Activated CD4-positive, CD25-positive, alpha-beta regulatory T cell treated with anti-CD3 and anti-CD28 coated beads, Interleukin-2, amount 50 U/mL, for 16 hours (primary cell): ENCODE measurements at places on chromosomes 2 and 18.

DNA sequence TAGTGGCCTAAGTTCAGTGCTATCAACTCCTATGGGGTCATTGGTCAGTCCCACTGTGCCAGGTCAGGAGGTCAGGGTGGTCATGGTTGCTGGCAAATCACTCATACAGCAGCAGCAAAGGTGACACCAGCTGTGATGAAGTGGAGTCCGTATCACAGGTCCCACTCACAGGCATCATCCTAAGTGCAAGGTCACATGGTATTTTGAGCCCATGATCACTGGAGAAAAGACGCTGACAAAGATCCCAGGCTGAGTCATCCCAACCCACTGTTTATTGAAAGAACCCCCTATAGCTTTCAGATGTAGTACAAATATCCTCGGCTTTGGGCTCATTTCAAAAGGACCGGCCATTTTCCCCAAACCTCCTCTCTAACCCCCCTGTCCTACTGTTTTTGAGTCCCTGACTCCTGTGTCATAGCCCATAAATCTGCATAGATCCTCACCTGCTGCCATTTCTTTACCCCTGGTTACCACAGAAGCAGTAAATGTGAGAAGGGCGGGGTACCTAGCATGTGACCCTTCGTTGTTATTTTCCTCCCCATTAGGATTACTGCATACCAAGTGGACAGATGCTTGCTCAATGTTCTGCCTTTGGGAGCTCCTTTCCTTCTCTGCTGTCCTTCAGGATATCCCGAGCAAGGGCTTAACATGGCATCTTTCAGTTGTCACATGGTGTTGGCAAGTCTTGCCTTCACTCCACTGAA is 107.7 kb downstream of the COL6A3 start:
- DNase-seq = no peak

GRCh38 chr2:40454321-40454720 is 2.4 kb upstream of the SLC8A1 start:
- DNase-seq = no peak

DNA sequence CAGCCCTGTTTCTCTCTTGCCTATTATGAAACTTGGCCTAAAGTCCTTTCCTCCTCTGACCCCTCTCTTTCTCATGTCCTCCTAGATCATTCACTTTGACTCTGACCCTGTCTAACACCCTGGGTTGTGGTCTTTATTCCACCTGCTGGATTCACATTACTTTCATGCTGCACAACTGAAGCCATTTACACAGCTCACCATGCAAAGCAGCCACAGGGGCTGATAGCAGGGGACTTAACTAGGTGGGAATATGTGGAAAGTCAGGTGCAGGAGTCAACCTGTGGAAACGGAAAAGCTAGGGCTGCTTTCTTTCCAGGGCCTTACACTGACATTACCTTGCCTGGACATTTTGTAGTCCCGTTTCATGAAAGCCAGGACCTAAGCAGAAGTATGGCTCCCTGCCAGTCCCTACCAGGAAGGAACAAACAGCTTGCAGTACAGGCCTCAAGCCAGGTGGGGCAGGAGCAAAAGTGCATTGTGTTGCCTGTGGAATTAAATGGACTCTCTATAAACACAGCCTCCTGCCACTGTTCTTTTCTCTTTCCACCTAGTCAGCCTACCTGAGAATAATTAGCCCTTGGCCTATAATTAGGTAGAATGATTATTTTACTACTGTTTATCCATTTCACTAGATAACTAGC is 11.8 kb downstream of the MAPRE3 start:
- DNase-seq = no peak

GRCh38 chr18:22337306-22337705 is 80.4 kb downstream of the CTAGE1 start:
- DNase-seq = no peak

DNA sequence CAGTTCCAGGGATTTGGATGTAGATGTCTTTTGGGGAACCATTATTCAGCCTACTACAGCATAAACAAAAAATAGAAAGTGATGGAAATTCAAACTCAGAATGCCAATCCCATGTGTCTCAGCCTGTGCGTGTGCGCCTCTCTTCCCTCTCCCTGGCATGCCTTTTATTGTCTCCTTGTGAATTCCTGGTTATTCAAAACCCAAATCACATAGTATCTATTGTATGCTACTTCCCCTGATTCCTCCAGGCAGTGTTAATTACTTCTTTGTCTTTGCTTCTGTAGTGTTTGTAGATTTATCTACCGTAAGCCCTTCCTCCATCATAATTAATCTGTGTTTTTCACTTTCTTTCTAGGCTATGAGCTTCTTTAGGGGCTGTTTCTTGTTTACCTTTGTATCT is 38.9 kb downstream of the RHBDD1 start:
- DNase-seq = no peak

DNA sequence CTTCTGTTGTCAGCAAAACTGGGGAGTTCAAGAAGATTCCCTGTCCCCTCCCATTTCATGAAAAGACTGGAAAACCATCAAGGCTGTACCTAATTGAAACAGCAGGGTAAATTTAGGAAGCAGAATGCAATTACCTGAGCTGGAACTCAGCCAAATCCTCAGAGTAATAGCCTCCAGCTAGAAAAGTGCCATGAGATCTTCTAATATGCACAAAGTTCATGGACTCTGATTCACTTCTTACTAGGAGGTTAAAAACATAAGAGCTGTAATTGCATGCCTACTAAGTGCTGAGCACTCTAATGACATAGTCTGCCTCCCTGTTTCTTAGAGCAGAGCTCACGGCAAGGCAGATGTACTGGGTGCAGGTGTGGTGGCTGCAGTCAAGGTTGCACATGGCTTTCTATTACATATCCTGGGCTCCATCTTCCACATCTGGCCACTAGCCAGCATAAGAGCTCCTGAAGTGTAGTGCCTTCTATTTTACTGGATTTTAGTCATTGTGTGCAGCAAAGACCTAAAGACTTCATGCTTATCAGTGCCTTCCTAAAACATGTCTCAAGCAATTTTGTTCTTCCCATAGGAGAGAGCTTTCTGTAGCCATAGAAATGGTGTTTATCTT is 341.7 kb downstream of the PTPRM start:
- DNase-seq = no peak

GRCh38 chr2:75705921-75706320 is 4.8 kb downstream of the GCFC2 start:
- no peak for DNase-seq

DNA sequence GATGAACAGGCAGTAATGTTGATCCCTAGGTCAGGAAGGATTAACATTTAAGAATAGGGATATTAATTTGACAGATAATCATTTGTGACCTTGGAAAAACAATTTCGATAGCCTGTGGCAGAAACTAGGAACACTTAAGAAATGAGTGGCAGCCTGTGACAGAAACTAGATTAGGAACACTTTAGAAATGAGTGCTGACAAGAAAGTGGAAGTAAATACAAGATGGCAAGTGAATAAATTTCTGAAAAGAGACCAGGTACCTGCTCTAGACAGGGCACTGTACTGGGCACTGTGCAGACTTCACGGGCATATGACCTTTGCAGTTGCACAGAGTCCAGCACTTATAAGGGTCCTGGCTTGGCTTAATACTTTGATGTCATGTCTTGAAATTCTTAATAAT is 5.5 kb upstream of the HNRNPA3 start:
- DNase-seq = no peak

- no peak for DNase-seq
These were observed 27.1 kb downstream of the TSPYL6 start for GRCh38 chr2:54228945-54229344.

GRCh38 chr2:230097841-230098240 is 29.1 kb upstream of the SLC16A14 start:
- DNase-seq = no peak

DNA sequence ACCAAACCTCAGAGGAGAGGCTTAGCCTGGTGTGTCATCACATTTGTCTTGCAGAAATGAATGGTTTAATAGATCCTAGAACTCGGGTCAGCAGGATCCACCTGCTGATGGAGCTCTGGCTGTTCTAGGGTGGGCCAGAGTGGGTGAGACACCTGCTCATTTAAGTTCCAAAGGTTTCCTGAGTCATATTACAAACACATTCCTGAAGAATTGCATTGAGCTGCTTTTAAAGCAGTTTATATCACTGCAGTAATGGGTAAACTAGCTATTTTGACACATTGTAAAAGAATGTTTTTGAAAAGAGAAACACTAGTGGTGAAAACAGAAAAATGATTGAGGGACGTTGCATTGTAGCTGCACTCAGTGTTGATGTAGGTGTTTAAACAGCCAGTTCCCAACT is 175.3 kb upstream of the TCF4 start:
- DNase-seq = no peak

DNA sequence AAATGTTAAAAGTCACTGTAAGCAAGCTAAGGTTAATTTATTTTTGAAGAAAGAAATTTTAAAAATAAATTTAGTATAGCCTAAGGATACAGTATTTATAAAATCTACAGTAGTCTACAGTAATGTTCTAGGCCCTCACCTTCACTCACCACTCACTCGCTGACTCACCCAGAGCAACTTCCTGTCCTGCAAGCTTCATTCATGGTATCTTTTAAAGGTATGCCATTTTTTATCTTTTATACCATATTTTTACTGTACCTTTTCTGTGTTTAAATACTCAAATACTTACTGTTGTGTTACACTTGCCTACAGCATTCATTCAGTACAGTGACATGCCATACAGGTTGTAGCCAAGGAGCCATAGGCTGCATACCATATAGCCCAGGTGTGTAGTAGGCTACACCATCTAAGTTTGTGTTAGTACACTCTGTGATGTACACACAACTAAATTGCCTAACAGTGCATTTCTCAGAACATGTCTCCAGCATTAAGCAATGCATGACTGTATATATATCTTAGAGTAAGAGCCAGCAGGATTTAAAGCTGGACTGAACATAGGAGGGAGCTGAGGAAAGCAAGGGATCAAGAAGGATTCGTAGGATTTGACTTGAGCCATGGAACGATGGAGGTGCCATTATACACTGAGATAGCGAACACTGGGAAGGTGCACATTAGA is 83.1 kb upstream of the KLF7 start:
- DNase-seq = no peak

- no peak for DNase-seq
These were observed 38.9 kb upstream of the LDLRAD4 start for GRCh38 chr18:13179566-13180113.

DNA sequence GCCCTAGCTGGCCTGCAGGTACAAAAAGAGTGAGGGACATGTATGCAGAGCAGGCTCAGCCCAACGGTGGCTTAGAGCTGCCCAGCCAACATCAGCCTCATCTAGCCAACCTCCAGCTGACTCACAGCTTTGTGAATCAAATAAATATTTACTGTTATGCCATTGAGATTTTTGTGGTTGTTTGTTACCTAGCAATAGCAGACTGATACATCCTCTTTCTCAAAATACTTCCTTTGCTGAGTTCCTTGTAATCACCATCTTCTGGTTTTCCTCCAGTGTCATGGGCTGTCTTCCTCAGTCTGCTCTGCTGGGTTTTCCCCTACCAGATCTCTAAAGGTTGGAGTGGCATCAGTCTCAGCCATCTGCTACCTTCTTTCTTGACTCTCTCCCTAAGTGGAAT is 126.6 kb upstream of the SLC1A4 start:
- DNase-seq = no peak

DNA sequence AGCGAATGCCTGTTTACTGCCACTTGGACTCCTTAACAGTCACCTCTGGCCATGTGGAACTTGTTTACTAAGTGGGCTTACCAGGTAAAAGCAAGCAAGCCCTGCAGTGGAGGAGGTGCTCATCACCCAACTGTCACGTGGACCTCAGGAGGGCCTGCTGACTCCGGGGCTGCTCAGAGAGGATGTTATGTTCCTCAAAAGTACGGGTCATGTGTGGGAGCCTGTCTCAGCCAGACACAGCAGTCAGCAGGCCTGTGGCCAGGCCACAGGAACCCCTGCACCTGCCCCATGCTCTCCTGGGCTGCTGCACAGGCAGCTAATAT is 36.2 kb downstream of the AMER3 start:
- DNase-seq = no peak

DNA sequence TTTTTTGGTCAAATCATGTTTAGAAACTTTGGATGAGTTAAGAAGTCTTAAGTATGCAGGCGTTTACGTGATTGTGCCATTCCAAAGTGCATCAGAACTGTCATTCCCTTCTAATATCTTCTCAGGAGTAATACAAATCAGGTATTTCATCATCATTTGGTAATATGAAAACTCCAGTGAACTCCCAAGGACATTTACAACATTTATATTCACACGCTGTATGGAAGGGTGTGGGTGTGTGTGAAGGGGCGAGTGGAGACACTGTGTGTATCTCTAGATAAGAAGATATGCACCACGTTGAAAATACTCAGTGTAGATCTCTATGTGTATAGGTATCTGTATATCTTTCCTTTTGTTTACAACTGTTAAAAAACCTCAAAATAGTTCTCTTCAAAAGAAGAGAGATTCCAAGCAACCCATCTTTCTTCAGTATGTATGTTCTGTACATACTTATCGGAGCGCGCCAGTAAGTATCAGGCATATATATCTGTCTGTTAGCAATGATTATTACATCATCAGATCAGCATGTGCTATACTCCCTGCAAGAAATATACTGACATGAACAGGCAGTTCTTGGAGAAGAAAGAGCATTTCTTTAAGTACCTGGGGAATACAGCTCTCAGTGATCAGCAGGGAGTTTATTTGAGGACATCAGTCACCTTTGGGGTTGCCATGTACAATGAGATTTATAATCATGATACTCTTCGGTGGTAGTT is 29.3 kb downstream of the COX7A2L start:
- DNase-seq = no peak

DNA sequence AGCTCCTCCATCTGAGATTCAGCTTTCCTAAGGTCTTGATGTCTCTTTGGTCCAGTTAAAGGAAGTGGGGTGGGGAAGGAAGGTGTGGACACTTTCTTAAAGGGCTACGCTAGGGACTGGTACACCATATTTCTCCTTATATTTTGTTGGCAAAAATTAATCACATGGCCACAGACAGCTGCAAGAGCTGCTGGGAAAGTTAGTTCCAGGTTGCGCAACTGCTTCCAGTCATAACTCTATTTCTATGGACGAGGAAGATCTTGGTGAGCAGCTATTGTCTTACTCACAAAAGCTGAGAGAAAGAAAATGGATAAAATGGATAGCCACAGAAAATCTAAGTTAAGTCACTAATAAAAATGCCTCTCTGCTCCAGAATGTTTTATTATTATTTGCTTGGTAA is 60.7 kb upstream of the PPM1B start:
- no peak for DNase-seq

DNA sequence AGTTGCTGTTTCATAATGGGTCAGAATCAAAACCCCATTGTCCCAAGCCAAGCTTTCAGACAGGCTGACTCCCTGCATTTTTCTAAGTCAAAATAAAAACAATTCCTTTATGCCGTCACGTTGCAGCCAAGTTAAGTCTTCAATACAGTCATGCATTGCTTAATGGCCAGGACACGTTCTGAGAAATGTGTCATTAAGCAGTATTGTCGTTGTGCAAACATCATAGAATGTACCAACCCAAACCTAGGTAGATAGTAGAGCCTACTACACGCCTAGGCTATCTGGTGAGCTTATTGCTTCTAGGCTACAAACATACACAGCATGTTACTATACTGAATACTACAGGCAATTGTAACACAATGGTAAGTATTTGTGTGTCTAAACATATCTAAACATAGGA is 160.4 kb upstream of the FOSL2 start:
- no peak for DNase-seq

GRCh38 chr2:82314836-82315472 is 2010.4 kb upstream of the LRRTM1 start:
- DNase-seq = no peak

GRCh38 chr2:55567298-55567697 is 47.8 kb downstream of the CFAP36 start:
- no peak for DNase-seq
